ENCODE measurements at places on chromosomes 7 and 10. TPM values are rescaled to one million over a fixed set of nuclear protein-coding genes. Genes with fewer than 3 reads are reported as not detected.

MINDY3 gene
- 9.5 TPM for total RNA-seq

- no peak for DNase-seq
- no peaks in the 10 kb centered on the region for H3K4me1 ChIP-seq
- no peaks in the 10 kb centered on the region for H3K27me3 ChIP-seq
- no peak overlapping the region for H3K4me3 ChIP-seq
These were observed 19.7 kb upstream of the MSRB2 start for GRCh38 chr10:23075672-23076071.

GHRHR gene
- not detected for total RNA-seq

- no peaks in the 10 kb centered on the region for H3K36me3 ChIP-seq
- H3K4me1 ChIP-seq: peaks cover 51% of the 10 kb centered on the region
- no peak overlapping the region for H3K4me3 ChIP-seq
These were observed 1.4 kb downstream of the HYAL4 start for GRCh38 chr7:123846217-123846891.

- DNase-seq: peak; percentile 65
- H3K27ac ChIP-seq: no peak overlapping the region
- peak overlapping the region; percentile 65 for H3K4me3 ChIP-seq
- H3K4me1 ChIP-seq: peaks cover 36% of the 10 kb centered on the region
- H3K27me3 ChIP-seq: no peaks in the 10 kb centered on the region
These were observed 10.7 kb upstream of the HOXA13 start for GRCh38 chr7:27210441-27211083.

- H3K27me3 ChIP-seq: no peaks in the 10 kb centered on the region
- H3K4me3 ChIP-seq: peak overlapping the region; percentile 69
- no peak overlapping the region for H3K27ac ChIP-seq
- peaks cover 7% of the 10 kb centered on the region for H3K4me1 ChIP-seq
- H3K36me3 ChIP-seq: 0 out of 2 replicates have a peak, but pooled peaks cover 2% of the 10 kb centered on the region
These were observed 23.0 kb downstream of the ZFAND2A start for GRCh38 chr7:1136841-1137516.

GRCh38 chr10:112265745-112266144 is 17.5 kb upstream of the TECTB start:
- no peak overlapping the region for H3K27ac ChIP-seq
- no peak overlapping the region for H3K4me3 ChIP-seq
- H3K36me3 ChIP-seq: no peaks in the 10 kb centered on the region
- H3K27me3 ChIP-seq: no peaks in the 10 kb centered on the region
- no peaks in the 10 kb centered on the region for H3K4me1 ChIP-seq

H2BK1 gene
- not detected for total RNA-seq

- H3K27ac ChIP-seq: no peak overlapping the region
- H3K36me3 ChIP-seq: no peaks in the 10 kb centered on the region
- no peaks in the 10 kb centered on the region for H3K27me3 ChIP-seq
- peak; percentile 62 for DNase-seq
- H3K4me3 ChIP-seq: peak overlapping the region; percentile 28
These were observed 103.2 kb upstream of the TMEM106B start for GRCh38 chr7:12107841-12108254.

DNA sequence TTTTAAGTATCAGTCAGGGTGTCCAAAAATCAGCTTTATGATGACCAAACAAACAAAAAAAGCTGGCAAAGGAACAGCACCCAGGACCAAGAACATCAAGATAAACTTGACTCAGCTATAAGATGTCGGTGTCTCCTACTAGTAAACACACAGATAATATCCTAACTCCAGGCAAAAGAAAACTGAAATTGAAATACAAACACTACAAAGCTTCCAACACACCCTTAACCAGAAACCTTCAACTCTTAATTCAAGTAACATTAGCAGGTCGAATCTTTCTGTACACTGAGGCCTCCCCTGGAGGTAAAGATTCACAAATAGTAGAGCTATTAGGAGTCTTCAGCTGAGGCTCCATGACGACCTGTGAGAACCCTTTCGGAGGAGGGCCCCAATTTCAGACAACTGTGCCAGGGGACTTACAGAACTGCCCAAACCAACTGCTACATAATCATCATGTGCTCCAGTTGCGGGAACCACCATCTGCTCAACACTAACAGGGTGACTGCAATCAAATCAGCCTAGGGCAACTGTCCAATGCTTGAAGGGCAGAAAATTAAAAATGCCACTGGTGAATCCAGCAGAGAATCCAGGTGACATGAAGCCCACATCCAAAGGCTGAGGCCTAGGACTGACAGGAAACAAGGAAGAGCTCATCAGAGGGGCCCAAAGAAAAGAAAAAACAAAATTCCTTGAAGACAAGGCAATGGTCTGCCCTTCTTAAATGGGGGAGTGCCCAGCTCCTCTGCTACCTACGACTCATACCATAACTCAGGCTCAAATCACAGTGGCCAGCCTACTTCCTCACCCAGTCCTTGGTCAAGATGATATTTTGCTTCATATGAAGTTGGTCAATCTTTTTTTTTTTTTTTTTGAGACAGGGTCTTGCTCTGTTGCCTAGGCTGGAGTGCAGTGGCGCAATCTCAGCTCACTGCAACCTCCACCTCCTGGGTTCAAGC is 20.0 kb downstream of the XPNPEP1 start:
- peak; percentile 30 for DNase-seq
- no peaks in the 10 kb centered on the region for H3K27me3 ChIP-seq
- peaks cover 16% of the 10 kb centered on the region for H3K36me3 ChIP-seq
- 0 out of 2 replicates have a peak overlapping the region, but pooled peaks have one; percentile 11 for H3K27ac ChIP-seq
- H3K4me3 ChIP-seq: no peak overlapping the region
- H3K4me1 ChIP-seq: peaks cover 15% of the 10 kb centered on the region

DEPP1 gene
- total RNA-seq: 8.0 TPM

HTR7 gene
- total RNA-seq: 0.62 TPM

- H3K4me1 ChIP-seq: peaks cover 36% of the 10 kb centered on the region
- peaks cover 12% of the 10 kb centered on the region for H3K36me3 ChIP-seq
- DNase-seq: peak; percentile 87
- H3K27me3 ChIP-seq: no peaks in the 10 kb centered on the region
These were observed 1.2 kb downstream of the CLDN4 start for GRCh38 chr7:73831834-73832651.

GRCh38 chr7:6444516-6445269 is 3.1 kb downstream of the DAGLB start:
- no peaks in the 10 kb centered on the region for H3K27me3 ChIP-seq
- peaks cover 31% of the 10 kb centered on the region for H3K4me1 ChIP-seq
- H3K4me3 ChIP-seq: no peak overlapping the region

DNA sequence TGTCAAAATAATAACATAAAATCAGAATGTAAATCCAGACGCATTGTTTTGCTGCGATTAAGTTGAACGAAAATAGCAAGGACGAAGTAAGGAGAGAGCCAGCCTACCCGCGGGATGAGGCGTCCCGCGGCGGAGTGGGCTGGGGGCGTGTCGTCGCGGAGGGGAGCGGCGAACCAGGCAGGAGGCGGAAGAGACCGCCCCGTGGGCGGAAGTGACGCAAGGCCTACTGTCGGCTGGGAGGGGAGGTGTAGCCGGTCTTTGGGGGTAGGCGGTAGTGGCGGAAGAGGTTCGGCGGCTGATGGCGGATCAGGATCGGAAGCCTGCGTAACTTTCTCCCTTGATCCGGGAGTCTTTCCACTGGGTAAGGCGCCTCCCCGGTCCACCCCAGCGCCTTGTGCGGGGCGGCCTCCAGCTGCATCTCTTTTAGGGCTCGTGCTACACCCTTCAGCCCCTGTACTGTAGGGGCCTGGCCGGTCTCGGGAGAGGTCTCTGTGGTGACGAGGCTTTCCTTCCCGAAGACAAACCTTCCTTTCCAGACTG is at the start of gene TAX1BP1:
TSS of gene TAX1BP1 (plus strand) at position 254 of the 540 bp plus-strand sequence. CDS start 8,363 bp downstream, outside the sequence.
- H3K36me3 ChIP-seq: no peaks in the 10 kb centered on the region
- H3K4me3 ChIP-seq: peak within 1 kb of the TSS; percentile 89
- peak within 1 kb of the TSS; percentile 71 for H3K27ac ChIP-seq
- H3K4me1 ChIP-seq: peaks cover 40% of the 10 kb centered on the region
- DNase-seq: peak; percentile 93
- H3K27me3 ChIP-seq: no peaks in the 10 kb centered on the region

- H3K27ac ChIP-seq: no peak overlapping the region
- H3K4me1 ChIP-seq: peaks cover 12% of the 10 kb centered on the region
- H3K27me3 ChIP-seq: no peaks in the 10 kb centered on the region
- no peak for DNase-seq
These were observed 12.0 kb downstream of the STARD3NL start for GRCh38 chr7:38190011-38190410.

- no peak overlapping the region for H3K27ac ChIP-seq
- no peak for DNase-seq
- no peaks in the 10 kb centered on the region for H3K36me3 ChIP-seq
- H3K4me1 ChIP-seq: no peaks in the 10 kb centered on the region
- no peaks in the 10 kb centered on the region for H3K27me3 ChIP-seq
These were observed 265.6 kb downstream of the GFRA1 start for GRCh38 chr10:116007256-116007891.

FAM131B gene
- 6.9 TPM for total RNA-seq

LDB3 gene
- total RNA-seq: 0.04 TPM

Data from PC-3 (cell line).